ENCODE measurements at places on chromosomes 5 and 9.

DNA sequence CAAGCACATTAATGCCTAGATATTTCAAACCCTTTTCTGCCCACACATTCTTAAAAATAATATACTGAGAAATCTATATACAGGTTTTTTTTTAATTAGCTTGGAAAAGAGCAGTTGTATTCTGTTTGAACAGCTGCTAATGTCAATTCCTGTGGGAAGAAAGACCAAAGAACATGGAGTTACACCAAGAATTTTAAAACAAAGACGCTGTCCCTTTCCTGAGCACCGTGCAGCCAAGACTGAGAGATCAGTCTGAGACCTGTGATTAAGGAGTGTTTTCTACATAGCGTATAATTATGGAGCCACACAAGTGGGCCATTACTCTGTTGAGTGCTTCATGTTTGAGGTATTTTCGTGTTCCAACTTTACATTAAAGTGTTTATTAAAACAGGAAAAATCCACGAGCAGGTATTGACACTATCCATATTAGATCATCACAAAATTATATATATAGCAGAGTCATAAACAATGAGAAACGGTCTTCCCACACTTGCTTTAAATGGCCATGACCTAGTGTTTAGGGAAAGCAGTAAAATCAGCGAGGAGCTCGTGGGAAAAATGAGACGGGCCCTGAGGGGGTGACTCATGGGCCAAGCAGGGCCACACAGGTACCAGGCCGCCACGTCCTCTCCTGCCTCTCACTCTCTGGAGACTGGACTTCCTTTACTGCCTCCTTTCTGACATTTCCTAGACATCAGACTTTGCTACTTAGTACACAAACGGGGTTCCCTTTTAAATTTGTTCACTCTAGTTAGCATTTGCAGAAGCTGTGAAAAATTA, 153.1 kb upstream of the OTULINL start:
- DNase-seq: no peak

DNA sequence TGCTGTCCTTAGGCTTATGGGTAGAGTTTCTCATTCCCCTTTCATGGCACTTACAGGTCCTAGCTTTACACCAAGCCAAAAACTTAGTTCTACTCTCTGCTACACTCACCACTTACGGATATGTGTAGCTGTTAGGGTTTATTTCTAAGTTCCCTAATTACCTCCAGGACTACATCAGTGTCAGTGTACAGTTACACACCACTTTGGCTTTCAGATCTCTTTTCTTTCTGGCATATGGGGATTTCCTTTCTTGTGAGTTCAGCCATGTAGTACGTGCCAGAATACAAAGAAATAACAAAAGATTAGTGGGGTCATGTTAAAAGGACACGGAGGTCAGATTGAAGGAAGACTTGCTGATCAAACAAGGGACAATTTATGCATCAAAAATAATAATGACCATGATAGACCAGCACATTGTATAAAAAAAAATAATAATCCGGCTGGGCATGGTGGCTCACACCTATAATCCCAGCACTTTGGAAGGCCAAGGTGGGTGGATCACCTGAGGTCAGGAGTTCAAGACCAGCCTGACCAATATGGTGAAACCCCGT, 41.8 kb downstream of the LYRM7 start:
- DNase-seq: no peak

GRCh38 chr5:58759745-58760144, 176.9 kb downstream of the RAB3C start:
- DNase-seq: no peak

DNA sequence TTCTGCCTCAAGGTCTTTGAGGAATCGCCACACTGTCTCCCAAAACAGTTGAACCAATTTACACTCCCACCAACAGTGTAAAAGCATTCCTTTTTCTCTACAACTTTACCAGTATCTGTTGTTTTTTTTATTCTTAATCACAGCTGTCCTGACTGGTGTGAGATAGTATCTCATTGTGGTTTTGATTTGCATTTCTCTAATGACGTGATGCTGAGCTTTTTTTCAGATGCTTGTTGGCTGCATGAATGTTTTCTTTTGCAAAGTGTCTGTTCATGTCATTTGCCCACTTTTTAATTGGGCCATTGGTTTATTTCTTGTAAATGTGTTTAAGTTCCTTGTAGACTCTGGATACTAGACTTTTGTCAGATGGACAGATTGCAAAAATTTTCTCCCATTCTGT, 400.0 kb downstream of the DEPDC1B start:
- DNase-seq: no peak

GRCh38 chr5:150612405-150612804, 28.1 kb upstream of the SYNPO start:
- DNase-seq: no peak

GRCh38 chr5:151740336-151740942, 18.0 kb downstream of the ATOX1 start:
- DNase-seq: peak; percentile 16

DNA sequence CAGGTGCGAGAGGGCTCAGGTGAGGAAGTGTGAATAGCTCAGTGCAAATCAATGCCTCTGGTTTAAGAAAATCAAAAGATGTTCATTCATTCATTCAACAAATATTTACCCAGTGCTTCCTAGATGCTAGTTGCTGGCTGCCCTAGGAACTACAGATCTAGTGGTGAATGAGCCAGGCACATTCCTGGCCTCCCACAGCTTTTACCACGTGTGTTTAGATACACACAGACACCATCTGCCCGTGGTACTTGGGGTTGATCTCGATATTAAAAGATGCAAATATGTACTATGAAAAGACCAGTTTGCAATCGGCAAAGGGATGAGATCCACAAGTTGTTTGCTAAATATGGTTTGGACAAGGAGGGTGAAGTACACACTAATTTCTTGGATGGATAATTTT, 78.2 kb downstream of the GTF3C4 start:
- DNase-seq: no peak

- no peak for DNase-seq
These were observed 17.5 kb downstream of the TLE1 start for GRCh38 chr9:81671880-81672280.

DNA sequence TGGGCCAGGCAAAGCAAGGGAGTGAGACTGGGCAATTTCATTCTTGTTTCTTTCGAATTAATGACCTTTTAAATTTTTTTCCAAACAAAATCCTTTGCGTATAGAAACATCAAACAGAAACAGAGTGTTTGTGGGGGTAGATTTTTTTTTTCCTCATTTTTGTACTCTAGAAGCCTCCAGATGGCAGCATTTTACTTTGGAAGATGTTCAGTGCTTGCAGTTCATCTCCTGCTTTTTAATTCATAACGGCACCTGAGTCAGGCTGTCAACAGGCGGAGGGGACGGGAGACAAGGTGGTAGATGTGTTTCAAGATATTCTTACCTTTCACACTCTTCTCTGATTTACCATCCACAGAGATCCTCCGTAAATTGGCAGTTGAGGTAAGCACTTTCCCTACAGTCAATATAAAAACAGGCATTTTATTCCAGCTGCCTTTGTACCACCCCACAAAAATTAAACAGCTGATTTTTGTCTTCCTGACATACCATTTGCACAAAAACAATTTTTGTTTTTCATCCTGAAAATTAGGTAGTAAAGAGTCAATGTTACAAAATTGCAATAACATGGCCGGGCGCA, 99.5 kb upstream of the FBXL17 start:
- DNase-seq: no peak

DNA sequence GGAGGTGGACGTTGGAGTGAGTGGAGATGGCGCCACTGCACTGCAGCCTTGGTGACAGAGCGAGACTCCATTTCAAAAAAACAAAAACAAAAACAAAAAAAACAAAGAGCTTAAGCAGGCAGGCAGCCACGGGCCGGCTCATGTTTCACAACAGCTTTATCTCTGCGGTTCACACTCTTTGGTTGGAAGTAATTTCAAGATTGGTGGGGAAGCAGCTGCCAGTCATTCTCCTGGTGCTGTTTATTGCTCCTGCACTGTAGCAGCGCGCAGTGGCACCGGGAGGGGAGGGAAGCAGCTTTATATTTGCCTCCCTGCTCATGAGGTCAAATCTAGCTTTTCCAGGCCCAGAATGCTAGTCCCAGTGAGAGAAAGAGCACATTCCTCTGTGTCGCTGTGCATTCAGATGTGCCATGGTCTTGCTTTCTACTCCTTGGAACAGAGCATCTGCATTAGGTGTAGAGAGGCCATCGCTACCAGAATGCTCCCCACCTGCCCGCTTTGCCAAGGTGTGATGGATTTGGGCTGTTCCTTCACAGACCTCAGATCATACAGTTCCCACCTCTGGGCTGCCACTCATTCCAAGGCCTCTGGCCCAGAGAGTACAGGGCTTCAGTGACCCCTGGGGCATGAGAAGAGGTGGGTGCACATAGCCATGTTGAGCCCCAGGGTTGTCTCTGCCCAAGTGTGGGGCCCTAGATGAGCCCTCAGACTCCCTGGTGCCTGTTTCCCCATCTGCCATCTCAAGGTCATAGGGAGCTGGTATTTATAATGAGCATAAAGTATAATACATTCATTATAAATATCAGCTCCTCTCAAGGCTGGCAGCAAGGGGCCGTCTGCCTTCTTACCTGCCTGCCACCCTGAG, 270.4 kb downstream of the MED10 start:
- DNase-seq: no peak

GRCh38 chr5:134738963-134739661, 764 bp downstream of the CAMLG start:
- DNase-seq: no peak

GRCh38 chr5:96347502-96348292, 85.4 kb downstream of the PCSK1 start:
- no peak for DNase-seq

- no peak for DNase-seq
These were observed 429.3 kb downstream of the TMEM232 start for GRCh38 chr5:110297152-110297670.

GRCh38 chr9:97527626-97528528, 26.4 kb downstream of the TMOD1 start:
- no peak for DNase-seq

- no peak for DNase-seq
These were observed 1.7 kb upstream of the TSLP start for GRCh38 chr5:111069839-111070238.

DNA sequence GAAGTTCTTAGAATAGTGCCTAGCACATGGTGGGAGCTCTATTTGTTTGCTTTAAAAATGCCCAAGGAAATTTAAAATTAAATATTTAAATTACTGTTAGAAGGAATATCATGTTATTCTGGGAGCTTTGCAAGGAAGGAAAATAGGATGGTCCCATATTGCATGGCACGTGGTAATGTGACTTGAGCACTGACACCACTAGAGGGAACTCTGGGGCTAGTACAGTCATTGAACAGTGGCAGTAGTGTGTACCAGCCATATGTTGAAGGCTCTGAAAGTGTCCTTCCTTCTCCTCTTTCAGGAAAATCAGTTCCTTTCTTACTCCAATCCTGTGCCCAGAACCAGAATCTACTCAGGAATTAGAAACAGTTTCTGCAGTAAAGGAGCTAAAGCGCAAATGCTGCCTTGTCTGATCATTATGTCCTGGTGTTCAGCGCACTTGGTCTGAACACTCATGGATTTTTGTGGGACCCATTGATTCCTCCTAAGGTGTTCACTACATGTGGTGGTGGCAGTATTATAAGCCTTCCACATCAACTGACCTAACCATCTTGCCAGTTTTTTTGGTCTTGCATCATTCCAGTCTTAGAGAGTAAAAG, 54.1 kb downstream of the GDA start:
- DNase-seq: no peak

DNA sequence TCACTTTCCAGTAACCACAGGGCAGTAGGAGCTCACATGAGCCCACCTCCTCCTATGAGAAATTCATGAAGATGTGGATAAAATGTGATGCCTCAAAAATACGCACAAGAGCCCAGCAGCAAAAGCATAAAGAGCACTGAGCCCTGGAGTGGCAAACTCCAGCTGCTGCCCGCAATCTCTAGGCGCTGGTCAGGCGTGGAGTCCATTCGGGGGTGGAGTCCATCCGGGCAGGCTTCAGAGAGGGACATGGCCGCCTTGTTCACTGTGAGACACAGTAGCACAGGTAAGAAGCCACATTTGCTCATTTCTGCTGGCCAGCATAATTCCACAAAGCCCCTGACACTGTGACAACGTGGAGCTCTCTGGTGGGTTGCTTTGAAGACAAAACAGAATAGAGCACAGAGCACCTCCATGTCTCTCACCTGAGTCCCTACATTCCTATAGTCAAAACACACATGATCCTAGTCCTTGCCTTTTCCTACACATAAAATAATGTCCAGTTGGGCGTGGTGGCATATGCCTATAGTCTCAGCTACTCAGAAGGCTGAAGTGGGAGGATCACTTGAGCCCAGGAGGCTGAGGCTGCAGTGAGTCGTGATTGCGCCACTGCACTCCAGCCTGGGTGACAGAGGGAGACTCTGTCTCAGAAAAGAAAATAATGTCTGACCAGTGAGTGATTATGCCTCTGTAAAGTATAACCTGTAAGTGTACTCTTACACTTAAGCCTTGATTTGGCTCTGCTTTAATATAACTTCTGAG, 365.2 kb downstream of the GADD45G start:
- DNase-seq: no peak

DNA sequence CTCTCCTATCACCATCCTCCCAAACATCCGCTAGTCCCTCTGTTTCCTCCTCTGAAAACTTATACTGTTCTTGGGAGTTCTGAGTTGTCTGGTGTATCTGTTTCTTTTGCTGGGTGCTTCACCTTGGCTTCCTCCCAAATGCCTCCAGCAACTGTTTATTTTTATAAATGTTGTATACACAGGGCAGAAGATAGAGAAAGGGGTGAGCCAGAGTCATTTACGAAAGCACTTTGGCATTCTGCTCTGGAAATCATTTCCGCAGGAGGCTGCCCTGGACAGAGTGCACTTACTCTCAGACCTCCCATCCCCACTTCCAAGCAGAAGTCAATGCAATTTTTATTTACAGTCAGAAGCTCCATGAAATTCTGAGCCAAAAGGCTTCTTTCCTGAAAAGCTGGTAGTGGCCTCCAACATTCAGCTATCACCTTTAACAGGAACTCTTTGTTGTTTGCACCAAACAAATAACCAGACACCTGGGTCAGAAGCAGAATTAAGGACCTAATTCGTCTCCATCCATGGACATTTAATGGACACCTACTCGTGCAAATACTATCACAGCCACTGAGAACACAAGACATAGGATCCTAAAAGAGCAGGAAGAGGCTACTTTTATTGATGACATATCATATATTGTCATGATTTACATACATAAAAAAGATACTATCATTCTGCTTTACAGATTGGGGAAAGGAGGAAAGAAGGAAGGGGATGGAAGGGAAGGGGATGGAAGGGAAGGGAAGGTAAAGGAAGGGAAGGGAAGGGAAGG, 229.5 kb upstream of the PAPPA start:
- DNase-seq: no peak
